Left forelimb (tissue), 1 donor: ENCODE measurements at places on chromosomes 1 and 21.

DNA sequence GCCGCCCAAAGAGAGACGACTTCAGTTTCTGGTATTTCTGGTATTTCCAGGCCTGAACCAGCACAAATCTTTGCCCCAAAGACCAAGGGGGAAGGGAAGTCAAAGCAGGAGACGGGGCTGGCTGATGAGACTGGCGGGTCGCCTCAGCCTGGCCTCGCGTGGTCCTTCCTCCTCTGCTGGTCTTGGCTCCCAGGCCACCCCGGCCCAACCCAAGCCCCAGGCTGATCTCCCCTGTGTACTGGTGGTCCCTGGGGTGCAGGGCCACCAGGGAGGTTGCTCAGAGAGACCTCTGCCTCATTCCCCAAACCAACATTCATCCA is 19.9 kb downstream of the WNT4 start:
- DNase-seq = no peak

DNA sequence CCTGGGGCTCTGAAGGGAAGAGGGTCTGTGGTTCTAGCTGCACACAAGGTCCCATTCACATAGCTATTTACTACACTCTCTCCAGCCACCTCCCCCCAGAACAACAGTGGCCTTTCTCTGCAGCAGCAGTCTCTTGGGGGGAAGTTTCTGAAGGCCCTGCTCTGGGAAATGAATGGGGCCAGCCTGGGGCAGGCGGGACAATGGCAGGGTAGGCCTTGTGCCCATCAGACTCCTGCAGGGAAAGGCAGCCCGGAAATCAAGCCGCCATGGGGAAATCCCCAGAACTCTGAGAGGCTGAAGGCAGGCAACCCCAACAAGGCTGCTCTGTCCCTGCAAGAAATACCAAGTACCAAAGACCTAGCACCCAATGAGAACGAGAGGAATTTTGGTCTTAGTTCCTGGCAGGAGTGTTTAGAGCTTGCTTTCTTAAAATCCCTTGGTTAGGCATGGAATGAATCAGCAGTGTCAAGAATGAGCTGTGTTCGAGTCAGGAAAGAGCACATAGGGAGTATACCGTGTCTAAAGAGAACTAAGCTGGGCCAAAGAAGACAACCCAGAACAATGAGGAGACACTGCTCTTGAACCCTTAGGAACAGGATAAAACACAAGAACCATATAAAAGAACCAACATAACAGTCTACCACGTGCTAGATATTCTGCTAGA is 11.3 kb downstream of the ARHGEF11 start:
- no peak for DNase-seq

DNA sequence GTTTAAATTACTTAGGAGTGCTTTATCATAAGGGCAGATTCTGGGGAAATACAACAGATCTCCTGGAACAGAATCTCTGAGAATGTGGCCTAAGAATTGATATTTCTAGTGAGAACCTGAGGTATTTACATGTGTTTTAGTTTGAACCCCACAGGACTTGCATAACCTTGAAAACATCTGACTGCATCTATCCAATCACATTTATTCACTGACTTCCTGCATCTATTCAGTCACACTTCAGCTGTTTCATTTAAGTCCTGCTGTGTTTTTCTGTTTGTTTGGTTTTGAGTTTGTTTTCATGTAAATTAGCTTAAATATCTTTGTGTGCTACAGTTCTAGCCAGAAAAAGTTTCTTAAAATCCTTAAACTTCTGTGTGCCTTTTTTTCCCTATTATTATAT is 1260.7 kb downstream of the PLA2G4A start:
- no peak for DNase-seq

GRCh38 chr1:8667869-8668594 is 149.4 kb downstream of the RERE start:
- DNase-seq = no peak

DNA sequence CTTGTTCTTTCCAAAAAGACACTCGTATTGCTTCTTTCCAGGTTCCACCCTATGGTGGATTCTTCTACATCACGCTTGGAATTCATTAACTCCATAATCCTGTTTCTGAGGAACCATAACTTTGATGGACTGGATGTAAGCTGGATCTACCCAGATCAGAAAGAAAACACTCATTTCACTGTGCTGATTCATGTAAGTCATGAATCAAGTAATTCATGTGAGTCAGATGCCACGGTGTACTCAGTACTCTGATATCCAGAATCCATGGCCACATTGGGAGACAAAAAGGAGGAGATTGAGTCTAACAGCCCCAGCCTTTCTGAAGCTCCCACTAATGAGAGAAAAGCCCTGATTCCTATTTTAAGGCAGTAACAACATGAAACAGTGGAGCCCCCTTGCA is 7.4 kb downstream of the CHI3L2 start:
- DNase-seq = no peak

DNA sequence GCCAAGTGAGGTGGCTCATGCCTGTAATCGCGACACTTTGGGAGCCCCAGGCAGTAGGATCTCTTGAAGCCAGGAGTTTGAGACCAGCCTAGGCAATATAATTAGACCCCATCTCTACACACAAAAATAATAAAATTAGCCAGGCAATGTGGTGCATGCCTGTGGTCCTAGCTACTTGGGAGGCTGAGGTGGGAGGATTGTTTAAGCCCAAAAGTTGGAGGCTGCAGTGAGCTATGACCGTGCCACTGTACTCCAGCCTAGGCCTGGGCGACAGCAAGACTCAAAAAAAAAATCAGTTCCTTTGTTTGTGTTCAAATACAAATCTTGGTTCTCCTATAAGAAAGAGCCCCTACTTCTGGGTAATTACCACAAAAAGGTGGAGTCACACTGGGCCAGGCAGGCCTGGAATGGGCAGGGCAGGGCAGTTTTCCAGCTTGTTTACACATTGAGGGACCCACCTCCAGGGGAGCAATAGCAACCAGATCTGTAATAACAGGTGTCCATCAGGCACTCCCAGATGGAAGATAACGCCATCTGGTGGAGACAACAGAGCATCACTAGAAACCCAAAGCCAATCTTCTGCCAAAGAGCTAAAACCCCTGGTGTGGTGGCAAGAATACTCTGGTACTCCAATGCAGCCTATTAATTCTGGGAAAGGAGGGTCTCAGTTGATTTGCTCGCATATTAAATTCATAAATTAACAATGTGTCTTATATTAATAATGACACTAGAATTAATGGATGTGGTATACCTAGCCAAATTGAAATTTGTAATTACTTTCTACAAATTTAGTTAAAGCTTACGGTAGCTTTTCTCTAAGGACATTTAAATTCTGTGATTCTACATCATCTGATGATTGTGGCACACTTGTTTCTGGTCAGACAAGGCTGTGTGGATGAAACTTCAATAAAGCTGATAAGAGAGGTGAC is 13.2 kb downstream of the PPP1R15B start:
- DNase-seq = no peak

- DNase-seq = no peak
Measured at GRCh38 chr1:43841321-43842174, 92.1 kb upstream of the ARTN start.

DNA sequence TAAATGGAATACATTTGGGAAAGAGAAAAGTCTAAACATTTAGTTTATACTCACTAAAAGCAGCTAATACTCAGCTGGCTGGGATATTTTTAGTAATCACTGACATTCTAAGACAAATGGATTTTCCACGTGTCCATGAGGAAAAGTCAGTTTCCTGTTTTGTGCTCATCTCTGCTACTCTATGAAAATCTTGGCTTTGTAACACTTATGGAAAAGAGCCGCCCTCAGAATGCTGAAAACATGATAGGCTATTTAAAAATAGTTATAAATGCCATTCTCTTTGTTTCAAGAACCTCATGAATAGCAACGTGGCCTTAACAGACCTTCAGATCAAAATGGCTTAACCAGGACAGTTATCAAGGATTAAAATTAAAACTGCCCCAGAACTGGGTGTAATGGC is 29.9 kb downstream of the MRAP start:
- DNase-seq = no peak

- DNase-seq = no peak
Measured at GRCh38 chr21:29257701-29258100, 41.0 kb upstream of the BACH1 start.

GRCh38 chr1:226601456-226601855 is 52.9 kb downstream of the STUM start:
- DNase-seq = no peak

DNA sequence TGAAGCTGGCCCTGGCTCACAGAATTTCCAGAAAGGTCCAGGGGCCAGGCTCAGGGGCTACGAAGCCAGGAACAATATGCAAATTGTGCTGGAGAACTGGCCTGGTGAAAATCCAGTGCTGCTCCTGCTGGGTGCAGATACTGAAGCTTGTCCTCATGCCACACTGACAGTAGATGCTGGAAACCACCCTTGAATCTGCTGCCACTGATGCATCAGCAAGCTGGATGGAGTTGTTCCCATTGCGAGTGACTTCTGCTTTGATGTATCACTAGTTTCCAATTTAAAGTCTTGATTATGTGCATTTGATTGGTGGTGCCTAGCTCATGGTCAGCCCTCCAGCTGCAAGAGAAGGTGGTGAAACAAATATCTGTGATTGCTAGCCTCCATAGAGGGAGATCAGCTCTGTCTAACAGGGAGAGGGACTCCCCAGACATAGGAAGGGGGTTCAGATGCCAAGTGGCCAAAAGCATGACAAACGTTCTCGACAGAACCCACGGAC is 11.0 kb upstream of the KIAA0040 start:
- DNase-seq = no peak

GRCh38 chr1:176625365-176625764 is 162.4 kb downstream of the PAPPA2 start:
- no peak for DNase-seq

GRCh38 chr1:48203287-48203900 is 19.1 kb upstream of the SLC5A9 start:
- DNase-seq = no peak

- no peak for DNase-seq
Measured at GRCh38 chr1:231807541-231807940, 181.0 kb downstream of the DISC1 start.

GRCh38 chr1:233714631-233715217 is 100.8 kb downstream of the KCNK1 start:
- DNase-seq = no peak

DNA sequence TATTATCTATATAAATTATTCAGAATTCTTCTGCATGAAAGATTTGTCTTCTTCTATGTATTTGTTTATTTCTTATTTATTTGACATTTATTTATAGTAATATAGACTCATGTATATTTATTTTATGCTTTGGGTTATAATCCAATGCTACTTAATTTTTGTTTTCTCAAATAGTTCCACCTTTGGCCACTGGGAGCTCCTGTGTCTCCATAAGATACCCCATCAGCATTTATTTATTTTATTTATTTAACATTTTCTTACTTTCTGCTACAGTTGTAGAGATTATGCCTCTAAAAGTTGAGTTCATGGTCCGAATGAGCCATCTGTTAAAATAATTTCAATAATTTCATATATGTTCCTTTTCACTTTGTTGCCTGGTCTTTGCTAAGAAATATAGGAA is 289.4 kb downstream of the ADGRL2 start:
- DNase-seq = no peak

GRCh38 chr21:46397211-46397905 is 61.3 kb upstream of the DIP2A start:
- no peak for DNase-seq

GRCh38 chr1:221723018-221723847 is 18.7 kb downstream of the DUSP10 start:
- DNase-seq = no peak

- DNase-seq = no peak
Measured at GRCh38 chr1:53891678-53892077, 2.1 kb upstream of the YIPF1 start.

GRCh38 chr1:203359010-203359571 is 8.2 kb upstream of the FMOD start:
- DNase-seq = no peak

GRCh38 chr1:229208481-229208880 is 62.4 kb upstream of the RAB4A start:
- DNase-seq = no peak

- DNase-seq = peak; percentile 6
Measured at GRCh38 chr1:42933060-42933586, 25.5 kb downstream of the SLC2A1 start.

DNA sequence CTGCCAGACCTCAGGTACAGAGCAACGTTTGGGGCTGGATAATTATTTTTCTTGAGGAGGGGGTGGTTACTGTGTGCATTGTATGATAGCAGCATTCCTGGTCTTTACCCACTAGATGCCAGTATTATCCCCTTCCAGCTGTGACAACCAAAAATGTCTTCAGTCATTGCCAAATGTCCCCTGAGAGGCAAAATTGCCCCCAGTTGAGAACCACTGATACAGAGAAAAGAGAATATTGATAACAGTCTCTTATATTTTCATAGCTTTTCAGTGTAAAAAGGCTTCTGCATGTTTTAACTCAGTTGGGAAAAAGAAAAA is 51.8 kb upstream of the SYT14 start:
- DNase-seq = no peak

DNA sequence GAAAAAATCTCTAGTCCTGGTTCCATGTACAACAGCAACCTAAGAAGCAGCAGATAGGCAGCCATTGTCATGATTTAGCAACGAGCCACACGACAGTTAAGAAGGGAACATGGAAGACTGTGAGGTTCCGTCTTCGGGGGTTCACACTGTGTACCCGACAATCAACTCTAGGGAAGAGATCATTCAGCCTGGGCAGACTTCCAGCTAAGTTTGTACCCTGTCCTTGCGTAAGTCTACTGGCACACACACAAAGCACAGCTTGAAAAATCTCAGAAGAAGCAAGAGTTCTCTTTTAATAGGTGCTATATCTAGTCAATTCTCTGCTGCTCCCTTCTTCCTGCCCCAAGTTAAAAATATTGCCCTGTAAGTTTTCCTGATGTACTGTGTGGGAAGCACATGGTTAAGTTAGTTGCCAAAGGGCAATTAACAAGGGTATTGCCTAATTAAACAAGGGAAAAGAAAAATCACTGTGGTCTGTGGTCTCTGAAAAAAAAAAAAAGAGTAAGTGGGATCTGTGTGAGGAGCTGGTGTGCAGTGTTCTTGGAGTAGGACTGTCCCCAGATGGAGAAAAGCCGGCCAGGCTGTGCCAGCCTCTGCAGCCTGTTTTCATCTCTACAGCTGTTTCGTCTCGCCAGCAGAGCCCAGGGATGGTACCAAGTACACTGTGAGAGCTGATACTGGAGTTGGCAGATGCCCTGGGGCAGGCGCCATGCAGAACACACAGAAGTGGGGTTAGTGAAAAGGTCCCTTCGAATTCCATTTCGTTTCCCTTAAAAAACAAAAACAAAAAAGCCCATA is 6.4 kb upstream of the MYBPHL start:
- peak; percentile 49 for DNase-seq

- no peak for DNase-seq
Measured at GRCh38 chr1:117879284-117879683, 50.1 kb downstream of the GDAP2 start.
